ENCODE measurements at places on chromosomes 5 and 9.

GRCh38 chr9:89605465-89606048, 745 bp downstream of the GADD45G start:
- peak; percentile 49 for DNase-seq

GRCh38 chr5:131198625-131199024, 27.9 kb downstream of the LYRM7 start:
- DNase-seq = no peak

GRCh38 chr5:7388553-7388952, 7.4 kb upstream of the ADCY2 start:
- DNase-seq = no peak

DNA sequence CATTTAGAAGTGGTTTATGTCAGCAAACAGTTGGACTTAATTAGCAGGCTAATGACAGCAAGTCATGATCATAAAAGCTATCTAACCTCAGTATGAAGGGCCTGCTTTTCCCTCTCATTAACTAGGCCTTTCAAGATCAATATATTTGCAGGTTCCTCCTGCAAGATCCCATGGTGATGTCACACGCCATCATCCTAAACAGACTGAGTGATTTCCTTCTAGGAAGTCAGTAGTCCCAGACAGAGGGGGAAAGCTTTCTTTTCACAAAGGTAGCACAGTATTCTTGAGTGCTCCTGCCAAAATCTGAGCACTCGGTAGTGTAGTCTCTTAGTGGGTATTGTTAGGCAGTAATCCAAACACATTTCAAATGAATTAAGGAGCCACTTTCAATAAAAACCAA, 52.5 kb downstream of the UIMC1 start:
- no peak for DNase-seq

GRCh38 chr5:128973244-128973643, 8.0 kb downstream of the SLC27A6 start:
- DNase-seq = no peak

GRCh38 chr9:113547501-113547900, 84.0 kb downstream of the RGS3 start:
- DNase-seq = no peak

GRCh38 chr9:83535736-83536135, 2.5 kb downstream of the FRMD3 start:
- no peak for DNase-seq

DNA sequence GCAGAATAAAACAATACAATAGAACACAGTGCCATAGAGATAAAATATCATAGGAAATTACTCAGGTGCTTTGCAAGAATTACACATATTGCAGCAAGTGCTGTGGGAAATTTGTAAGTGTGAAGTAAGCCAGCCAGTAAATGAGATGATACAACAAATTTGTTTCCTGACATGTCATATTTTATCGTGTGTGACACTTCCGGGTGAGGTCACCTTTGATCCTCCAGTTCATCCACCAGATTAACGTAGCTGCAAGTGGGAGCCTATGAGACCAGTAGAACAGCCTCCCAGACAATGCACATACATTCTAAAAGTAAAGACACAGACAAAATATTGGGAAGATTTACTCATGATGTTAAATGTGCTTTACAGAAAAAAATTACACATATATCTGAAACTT, 72.2 kb downstream of the PRDM9 start:
- no peak for DNase-seq

- DNase-seq = no peak
Observed at GRCh38 chr5:108560166-108560565, 178.3 kb upstream of the FBXL17 start.

DNA sequence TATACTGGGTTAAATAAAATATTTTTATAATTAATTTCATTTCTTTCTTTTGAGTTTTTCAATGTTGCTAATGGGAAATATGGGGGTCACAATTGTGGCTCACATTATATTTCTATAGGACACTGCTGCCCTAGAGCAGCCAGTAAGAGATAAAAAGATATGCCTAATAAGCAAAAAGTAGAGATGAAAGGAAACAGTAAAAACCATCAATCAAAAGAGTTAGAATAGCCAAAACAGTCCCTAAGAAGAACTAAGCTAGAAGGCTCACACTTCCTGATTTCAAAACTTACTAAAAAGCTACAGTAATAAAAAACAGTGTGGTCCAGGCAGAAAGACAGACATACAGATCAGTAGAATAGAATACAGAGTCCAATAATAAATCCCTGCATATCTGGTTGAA, 104.4 kb downstream of the FANCC start:
- no peak for DNase-seq

- DNase-seq = no peak
Observed at GRCh38 chr9:118896324-118897000, 472.8 kb downstream of the BRINP1 start.

DNA sequence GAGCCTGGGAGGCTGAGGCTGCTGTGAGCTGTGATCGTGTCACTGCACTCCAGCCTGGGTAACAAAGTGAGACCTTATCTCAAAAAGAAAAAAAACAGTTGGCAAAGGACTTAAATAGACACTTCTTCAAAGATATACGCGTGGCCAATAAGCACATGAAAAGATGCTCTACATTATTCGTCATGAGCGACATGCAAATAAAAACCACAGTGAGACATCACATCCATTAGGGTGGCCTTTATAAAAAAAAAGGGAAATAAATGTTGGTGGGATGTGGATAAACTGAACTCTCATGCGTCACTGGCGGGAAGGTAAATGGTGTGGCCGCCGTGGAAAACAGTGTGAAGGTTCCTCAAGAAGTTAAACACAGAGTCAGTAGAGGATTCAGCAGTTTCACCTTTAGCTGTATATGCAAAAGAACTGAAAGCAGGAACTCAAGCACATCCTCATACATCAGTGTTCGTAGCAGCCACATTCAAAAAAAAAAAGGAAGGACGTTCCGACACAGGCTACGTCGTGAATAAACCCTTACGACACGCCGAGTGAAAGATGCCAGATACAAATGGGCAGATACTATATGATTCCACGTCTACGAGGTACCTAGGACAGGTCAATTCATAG, 24.5 kb upstream of the NRARP start:
- no peak for DNase-seq

DNA sequence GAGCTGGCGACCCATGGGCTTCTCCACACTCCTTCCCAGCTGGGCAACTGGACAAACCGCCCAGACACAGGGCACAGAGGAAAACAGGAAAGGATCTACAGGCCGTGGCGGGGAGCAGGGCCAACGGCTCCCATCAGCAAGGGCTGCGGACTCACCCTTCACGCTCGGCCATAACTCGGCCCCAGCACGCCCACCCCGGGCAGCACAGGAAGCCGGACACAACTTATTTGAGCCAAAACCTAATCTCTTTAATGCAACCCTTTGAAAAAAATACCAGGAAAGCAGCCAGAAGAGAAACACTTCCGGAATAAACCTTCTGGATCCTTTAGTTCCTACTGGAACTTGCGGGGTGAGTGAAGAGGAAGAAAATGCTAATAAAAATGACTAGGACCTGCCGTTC, 59.9 kb downstream of the VAV2 start:
- DNase-seq = no peak

GRCh38 chr5:169081000-169081724, 219.8 kb downstream of the SLIT3 start:
- DNase-seq = no peak

- DNase-seq = no peak
Observed at GRCh38 chr9:130029223-130029973, 13.6 kb downstream of the FNBP1 start.

- DNase-seq = no peak
Observed at GRCh38 chr9:84567805-84568204, 101.7 kb upstream of the NTRK2 start.

All from substantia nigra (tissue), 51 donors.